ENCODE measurements at places on chromosomes 11 and 22.

DNA sequence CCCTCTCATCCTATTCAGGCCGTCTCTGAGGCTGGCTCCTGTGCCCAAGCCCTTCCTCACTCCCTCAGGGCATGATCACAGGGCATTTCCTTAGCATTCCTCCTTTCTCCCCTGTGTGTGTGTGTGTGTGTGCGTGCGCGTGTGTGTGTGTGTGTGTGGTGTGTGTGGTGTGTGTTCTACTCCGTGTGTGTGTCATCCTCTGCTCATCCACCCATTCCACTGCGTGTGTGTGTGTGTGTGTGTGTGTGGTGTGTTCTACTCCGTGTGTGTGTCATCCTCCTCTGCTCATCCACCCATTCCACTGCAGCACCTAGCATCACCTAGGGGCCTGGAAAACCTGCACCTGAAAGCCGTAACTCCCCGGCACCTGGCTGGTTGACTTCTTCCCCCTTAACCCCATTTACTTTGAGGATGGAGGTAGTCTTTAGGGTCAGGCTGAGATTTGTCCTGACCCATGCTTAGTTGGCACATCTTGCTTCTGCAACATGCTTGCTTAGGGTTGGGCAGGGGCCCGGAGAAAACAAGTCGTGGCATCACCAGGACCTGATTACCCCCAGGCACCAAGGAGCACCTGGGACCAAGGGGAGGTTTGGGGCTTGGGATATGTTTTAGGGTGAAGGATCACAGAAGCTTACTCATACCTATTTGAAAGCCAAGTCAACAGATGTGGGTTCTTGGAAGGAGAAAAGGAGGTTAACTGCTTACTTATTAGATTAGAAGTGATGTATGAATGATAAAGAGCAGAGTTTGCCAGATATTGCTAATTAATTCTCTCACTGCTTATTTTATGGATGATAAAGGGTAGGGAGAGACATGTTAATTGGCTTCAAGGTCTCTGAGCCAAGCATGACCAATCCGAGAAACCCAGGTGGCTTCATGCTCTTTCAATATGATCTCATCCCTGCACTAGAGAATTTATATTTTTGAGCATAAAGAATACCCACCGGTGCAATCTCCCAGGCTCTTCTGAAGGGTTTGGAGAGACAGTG, 18.9 kb downstream of the TIMP3 start:
- DNase-seq = no peak

DNA sequence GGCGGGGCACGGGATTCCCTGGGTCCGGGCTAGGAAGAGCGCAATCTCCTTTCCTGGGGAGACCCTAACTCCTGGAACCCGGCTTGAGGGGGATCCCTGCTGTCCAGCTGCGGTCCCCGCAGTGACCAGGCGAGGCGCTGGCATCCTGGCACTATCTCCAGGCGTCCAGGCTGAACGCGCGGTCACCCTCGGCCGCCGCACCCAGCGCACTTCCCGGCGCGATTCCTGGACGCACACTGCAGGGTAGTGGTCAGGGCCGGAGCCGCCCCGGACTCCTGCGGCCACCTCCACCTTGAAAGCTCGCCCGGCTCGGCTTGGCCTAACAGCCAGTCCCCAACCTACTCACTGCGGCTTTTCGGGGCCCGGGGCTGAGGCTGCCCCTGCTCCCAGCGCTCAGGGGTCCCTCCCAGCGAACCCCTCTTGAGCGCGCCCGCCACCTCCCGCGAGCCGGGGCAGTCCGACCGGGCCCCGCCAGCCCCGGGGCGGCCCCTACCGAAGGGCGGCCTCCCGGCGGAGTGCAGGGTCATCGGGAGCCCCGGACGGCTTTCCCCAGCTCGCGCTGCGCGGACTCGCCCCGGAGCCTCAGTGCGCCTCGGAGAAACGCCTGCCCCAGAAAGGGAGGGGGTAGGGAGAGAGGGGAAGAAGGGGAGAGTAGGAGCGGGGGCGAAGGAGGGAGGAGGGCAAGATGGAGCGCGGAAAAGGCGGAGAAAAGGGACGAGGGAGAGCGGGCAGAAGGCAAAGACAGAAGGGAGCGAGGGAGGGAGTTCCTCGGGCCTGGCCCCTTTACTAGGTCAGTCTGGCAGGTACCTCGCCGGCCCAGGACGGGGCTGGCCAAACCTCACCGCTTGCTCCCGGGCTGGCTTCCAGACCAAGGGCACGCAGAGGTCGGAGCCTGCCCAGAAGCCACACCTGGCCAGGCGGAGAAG, 1.0 kb downstream of the POU2AF3 start:
- peak; percentile 55 for DNase-seq

- DNase-seq = no peak
Observed at GRCh38 chr11:19599681-19600080, 113.0 kb upstream of the NAV2 start.

- DNase-seq = no peak
Observed at GRCh38 chr22:25363474-25363873, 144.0 kb downstream of the CRYBB2 start.

DNA sequence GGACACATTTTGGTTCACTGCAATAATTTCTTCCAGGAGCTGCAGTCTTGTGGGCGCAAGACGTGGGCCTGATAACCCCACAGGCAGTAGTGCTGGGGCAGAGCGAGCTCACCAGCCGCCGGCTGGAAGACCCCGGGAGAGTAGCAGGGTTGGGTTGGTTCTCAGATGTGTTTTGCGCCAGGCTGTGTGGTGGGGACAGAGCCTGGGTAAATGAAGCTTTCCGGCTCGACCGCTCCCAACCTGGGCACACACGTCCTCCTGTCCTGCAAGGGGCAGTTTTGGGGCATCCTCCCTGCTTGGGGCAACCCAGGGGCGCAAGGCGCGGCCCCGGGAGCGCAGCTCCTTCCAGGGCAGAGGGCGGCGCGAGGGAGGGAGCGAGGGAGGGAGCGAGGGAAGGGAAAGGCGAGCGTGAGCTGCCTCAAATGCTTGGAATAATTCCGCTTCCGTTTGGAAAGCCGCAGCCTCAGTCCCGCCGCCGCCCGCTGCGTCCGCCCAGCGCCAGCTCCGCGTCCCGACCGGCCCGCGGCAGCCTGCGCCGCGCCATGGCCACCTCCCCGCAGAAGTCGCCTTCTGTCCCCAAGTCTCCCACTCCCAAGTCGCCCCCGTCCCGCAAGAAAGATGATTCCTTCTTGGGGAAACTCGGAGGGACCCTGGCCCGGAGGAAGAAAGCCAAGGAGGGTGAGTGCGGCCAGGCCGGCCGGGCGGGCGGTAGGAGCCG, at the start of gene PARVA:
Gene PARVA (plus strand): TSS at position 466 of the 718 bp plus-strand sequence. CDS start 77 bp downstream, at position 543.
- peak; percentile 40 for DNase-seq

DNA sequence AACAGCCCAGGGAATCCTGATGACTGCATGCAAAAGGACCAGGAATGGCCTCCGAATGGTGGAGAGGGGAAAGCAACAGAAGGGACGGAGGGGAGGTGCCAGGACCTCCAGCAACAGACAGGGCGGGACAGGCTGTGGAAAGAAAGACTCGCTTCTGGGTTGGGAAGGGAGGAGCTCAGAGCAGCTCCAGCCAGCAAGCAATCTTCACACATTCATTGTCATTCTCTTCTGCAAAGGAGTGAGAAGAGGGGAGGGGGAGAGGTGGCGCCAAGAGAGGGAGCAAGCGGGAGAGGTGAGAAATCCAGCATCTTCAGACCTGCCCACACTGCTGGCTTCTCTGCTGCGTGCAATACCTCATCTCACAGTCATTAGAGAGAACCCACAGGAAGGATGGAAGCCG, 509.0 kb downstream of the BUD13 start:
- DNase-seq = no peak

- DNase-seq = no peak
Observed at GRCh38 chr11:85045716-85046115, 581.4 kb downstream of the DLG2 start.

DNA sequence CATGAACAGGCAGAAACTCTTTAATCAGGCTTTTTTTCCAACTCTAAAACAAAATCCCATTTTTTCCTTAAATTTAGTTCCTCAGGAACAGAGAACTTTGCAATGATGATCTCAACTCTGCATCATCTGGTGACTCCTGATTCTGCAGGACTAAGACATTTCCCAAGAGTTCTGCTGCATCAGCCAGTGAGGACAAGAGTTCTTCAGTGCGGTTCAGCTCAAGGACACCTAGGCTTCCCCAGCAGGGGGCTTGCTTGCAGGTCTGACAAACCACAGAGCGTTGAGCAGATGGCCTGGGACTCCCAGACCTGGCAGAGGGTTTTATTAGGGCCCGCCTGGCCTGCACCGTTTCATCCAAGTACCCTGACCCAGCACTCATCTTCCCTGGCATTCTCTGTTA, 6.4 kb downstream of the CDCA5 start:
- no peak for DNase-seq

- DNase-seq = no peak
Observed at GRCh38 chr11:132409573-132410355, 1039.3 kb downstream of the NTM start.

GRCh38 chr22:36913427-36914389, at the start of gene CSF2RB:
Gene CSF2RB, plus strand, starts transcription at chr22:36913628. Its CDS starts 8,580 bp downstream, at chr22:36922208.
- DNase-seq = no peak

DNA sequence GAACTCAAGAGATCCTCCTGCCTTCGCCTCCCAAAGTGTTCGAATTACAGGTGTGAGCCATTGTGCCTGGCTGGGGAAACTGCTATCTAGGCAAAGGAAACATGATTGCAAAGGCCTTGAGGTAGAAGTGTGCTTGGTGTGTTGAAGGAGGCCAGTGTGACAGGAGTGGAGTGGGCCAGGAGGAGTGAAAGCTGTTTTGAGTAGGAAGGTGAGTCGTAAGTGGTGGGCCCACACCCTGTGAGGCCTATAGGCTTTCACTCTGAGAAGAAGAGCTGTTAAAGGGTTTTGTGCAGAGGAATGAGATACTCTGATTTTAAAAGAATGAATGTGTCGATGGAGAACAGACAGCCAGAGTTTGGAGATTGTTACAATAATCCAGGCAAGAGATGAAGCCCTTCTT, 43.4 kb downstream of the WEE1 start:
- DNase-seq = no peak

GRCh38 chr11:95296621-95297025, 65.6 kb upstream of the SESN3 start:
- DNase-seq = no peak

GRCh38 chr22:23068832-23069385, 1.4 kb upstream of the GNAZ start:
- no peak for DNase-seq

GRCh38 chr11:17541330-17541885, 2.8 kb downstream of the USH1C start:
- DNase-seq = no peak

- DNase-seq = no peak
Observed at GRCh38 chr11:17641792-17642350, 77.5 kb upstream of the MYOD1 start.

GRCh38 chr11:78656327-78656726, 81.7 kb upstream of the NARS2 start:
- DNase-seq = no peak
